Naive B cell (primary cell): ENCODE measurements at places on chromosomes 2 and 18.

DNA sequence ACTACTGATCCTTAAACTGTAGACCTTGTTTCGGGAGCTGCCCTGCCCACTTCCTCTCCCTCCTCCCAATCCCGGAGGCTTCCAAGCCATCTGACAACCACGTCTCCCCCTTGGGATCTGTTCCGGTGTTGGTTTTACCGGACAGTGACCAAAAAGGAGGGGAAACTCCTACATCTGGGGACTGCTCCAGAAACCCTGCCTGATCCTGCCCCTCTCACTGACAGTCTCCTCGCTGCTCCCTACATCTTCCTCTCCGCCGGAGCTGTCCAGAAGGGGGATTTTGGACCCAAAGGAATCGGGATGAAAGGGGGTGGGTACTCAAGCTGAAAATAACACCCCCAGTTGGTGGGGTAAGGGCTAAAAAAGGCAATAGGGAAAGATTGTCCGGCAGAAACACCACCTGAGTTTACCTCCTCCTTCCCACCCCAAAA is 1.5 kb downstream of the INO80D start:
- peak; percentile 3 for DNase-seq

DNA sequence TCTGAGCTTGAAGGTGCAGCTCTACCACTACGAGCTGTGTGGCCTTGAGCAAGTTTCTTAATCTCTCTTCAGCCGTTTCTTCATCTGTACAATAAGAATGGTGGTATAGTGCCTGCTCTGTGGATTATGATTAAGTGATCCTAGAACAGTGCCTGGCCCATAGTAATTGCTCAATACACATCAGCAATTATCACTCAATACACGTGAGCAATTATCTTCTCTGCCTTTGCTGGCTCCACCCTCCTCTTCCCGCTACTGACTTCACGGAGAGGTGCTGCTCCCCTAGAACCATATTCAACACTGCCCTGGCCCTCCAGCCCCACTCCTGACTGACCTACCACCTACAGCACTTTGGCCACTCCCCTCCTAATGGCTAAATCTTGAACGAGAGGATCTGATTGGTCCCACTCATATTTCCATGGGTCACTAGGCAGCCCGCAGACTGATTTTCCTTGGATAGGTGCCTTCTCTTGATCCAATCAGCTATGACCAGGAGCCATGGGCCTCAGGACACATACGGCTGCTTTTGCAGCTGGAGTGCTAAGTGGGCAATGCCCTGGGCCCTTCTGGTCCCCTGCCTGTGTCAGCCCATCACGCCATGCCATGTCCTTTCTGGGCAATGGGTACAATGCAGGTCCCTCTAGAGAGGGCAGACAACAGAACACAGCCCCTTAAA is 77.5 kb downstream of the STPG4 start:
- no peak for DNase-seq

DNA sequence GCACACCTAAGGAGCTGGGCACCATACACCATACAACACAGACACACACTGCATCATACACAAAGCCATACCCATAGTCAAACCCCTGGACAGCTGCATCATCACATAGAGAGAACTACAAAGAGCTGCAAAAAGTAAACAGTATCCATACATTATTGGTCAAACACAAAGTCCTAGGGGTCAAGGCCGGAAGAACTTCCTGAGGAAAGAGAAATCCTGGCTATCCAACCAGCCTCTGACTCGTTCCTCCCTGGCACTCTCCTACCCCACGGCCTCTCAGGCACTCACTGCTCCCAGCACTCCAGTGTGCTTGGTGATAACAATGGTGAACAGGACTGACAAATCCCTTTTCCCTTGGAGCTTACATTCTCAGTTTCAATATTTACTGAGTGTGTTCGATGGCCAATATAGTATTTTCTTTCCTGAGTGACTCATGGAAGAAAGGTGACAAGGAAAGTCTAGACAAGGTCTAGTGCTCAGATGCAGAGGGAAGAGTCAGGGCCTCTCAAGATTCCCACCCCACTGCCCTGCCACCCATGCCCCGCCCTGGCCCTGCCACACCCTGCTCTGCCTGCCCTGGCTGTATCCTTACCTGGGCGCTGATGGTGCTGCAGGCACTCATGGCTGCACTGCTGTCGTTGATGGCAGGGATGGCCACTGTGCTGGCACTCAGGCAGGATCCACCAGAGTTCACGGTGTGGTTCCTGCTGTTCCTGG is 3.4 kb downstream of the CFAP65 start:
- DNase-seq: no peak

DNA sequence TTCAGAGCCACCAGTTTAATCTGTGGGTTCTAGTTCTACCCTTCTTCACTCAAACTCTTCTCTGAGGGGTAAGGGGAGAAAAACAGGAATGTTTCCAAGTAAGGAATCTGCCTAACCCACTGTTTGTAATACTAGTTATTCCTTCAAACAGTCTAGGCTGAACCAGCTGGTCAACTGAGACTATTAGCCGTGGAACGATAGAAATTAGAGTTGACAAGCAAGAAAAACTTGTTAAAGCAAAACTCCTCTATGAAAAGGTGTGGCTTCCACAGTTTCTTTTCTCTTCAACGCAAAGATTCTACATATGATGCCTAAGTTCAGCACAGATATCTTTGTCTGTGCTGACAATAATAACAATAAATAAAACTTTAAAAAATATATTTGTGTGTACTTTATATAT is 11.5 kb downstream of the PAIP2B start:
- DNase-seq: no peak

- no peak for DNase-seq
Observed at GRCh38 chr2:143948710-143949109, 571.2 kb downstream of the ZEB2 start.

- DNase-seq: no peak
Observed at GRCh38 chr2:164967781-164968228, 12.5 kb upstream of the SLC38A11 start.
